Activated gamma-delta T cell (primary cell): ENCODE measurements at places on chromosomes 13 and 19.

DNA sequence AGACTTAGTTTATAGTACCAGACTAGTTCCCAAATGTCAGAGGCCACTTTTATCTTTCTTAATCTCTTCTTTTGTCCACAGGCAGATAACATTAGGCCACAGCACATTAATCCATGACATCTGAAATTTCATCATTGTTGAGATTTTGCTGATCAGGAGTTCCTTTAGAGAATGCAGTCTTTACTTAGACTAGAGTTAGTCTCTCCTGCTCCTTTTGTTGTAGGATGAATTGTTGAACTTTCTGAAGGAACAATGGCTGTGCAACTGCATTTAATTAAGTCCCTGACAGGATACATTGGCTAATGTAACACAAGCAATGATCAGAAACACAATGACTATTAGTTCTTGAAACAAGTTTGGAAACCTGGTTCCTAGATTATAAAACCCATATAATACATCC is 266.3 kb downstream of the PCDH20 start:
- DNase-seq = no peak

DNA sequence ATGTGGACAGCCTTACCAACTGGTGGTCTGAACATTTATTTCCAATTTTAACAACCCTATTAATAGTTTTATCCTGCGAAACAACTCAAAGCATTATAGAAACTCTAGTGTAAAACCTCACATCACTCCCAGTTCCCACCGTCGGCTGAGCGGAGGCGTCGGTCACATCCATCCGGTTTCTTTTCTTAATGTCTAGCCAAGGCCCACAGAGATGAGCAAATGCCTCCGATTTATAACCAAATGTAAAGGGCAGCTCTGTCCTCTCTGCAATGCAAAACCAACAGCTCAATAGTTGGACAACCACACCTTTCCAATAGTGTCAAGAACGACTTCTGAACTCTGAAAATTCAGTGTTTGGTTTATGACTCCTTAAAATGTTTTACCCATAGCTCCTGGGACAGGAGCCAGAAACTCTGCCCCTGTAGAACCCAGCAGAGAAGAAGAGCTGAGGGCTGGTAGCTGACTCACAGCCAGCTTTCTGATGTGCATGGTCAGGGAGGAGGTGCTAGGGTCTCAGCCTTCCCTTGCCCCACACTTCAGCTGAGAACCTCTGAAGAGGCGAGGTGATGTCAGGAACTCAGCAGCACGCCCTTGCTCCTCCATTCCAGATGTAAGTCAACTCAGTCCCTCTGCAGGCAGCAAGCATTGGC is 90.2 kb upstream of the UQCRFS1 start:
- DNase-seq = no peak

- DNase-seq = no peak
Observed at GRCh38 chr13:48578516-48579164, 45.8 kb upstream of the RCBTB2 start.

- no peak for DNase-seq
Observed at GRCh38 chr13:103157434-103158145, 91.4 kb upstream of the SLC10A2 start.

DNA sequence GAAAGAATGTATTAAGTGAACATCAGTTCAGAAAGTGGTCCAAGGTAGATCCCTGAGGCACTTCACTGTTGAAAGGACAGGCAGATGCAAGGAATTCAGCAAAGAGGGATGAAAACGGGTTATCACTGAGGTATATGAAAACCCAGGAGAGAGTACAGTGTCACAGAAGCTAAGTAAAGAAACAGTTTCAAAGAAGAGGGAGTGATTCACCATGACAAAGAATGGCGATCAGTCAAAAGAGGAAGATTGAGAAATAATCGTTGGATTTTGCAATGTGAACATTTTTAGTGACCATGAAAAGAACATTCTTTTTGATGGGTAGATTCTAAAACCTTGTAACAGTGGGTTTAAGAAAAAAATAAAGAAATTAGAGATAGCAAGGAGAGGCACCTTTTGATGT is 99.3 kb downstream of the EPSTI1 start:
- no peak for DNase-seq

DNA sequence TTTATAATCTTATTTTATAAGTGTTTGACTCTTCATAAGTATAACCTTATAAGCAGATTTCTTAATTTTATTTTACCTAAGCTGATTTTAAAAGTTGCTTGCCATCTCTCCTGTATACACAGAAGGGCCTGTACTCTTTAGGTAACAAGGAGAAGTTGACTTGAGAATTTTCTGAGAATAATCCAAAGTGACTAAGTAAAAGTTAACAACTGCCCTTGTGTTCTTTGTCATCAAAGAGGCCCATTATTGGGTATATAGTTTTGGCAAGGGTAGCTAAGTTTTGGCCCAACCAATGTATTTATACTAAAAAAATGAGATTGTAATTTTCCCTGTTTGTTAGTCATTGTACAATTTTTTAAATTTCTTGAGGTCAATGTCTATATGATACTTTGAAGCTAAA is 3.2 kb downstream of the LCP1 start:
- no peak for DNase-seq

DNA sequence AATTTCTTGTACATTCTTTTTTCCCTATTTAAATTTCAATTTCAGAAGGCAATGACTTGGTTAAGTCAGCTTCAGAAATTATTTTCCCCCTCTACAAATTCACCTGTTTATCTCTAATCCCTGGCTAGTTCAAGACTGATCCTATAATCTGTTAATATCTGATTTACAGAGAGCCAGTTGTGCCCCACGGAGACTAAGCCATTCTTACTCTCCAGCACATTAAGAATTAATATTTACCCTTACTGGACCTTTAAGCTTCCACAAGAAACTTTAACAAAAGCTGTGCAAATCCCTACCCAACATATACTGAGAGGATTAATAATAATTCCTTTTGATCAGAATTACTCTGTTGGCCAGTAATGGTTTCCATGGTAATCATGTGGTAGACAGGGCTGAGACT is 786.2 kb downstream of the PCDH9 start:
- DNase-seq = no peak

- no peak for DNase-seq
Observed at GRCh38 chr13:110263888-110264287, 43.1 kb downstream of the COL4A1 start.

- DNase-seq = no peak
Observed at GRCh38 chr19:33558856-33559255, 37.3 kb upstream of the PEPD start.

DNA sequence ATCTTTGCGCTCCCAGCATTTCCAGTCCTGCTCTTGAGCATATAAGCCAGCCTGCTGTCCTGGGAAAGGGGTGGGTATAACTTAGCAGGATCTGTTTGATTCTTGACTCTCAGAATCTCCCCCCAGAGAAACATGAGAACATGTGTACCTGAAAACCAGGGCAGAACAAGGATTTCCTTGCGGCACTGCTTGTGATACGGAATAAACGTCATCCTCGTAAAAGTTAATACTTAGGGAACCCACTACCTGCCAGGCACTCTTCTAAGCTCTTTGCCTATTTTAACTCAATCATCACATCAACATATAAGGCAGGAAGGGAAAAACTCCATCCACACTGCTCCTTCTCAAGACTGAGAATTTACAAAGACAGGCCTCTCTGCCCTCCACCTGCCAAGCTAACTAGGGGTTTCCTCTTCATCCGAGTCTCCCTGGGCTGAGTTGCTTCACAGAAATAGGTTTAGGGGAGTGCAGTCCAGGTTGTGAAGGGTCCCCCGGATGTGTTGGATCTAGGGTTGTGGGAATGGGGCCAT is 1.1 kb downstream of the ZNF653 start:
- no peak for DNase-seq

DNA sequence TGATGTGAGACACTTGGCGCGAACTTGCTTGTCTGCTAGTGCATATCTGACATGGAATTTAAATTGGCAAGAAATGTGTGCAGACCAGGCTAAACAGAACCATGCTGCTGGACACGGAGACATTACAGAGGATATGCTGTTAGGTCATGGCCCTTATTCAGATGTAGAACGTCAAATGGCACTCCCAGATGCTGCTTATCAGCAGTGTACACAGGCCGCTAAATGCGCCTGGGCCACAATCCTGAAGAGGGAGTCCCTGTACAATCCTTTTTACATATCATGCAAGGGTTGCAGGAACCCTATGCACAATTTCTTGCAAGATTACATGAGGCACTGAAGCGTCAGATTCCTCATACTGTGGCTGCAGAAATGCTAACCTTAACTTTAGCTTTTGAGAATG is 9.3 kb downstream of the ZNF350 start:
- no peak for DNase-seq

GRCh38 chr19:3982701-3983541 is 2.3 kb downstream of the EEF2 start:
- no peak for DNase-seq

DNA sequence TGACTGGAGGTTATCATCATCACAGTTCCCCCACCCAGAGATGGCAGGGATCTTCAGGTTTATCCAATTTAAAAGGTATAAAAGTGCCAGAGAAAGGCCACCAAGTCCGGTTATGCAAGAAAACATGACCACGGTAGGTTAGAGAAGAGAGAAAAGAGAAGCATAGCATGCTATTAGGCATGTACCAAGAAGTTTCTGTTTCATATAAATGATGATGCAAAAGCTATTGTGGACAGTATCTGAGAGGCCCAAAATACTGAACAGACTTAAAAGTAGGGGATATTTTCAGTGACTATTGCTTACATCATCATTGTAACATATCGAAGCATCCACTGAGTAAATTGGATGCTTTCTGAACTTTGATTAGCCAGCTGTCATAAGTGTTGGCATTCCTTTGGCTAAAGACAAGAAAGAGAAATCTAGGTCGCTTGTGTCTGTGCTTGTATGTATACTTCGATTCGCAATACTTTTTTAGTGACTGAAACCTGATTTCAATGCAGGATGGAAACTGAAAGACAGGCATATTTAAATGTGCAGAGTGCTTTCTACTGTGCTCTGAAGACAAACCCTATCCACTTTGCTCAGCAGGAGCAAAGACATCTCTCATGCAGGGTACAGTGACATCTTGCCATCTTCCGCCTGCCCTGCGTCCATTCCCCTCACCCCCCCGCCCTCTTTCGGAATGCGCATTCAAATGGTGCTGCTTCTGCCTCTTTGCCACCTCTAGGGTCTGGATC is 180.3 kb downstream of the SHISA2 start:
- DNase-seq = no peak

- DNase-seq = no peak
Observed at GRCh38 chr13:91907398-91907797, 509.0 kb downstream of the GPC5 start.

DNA sequence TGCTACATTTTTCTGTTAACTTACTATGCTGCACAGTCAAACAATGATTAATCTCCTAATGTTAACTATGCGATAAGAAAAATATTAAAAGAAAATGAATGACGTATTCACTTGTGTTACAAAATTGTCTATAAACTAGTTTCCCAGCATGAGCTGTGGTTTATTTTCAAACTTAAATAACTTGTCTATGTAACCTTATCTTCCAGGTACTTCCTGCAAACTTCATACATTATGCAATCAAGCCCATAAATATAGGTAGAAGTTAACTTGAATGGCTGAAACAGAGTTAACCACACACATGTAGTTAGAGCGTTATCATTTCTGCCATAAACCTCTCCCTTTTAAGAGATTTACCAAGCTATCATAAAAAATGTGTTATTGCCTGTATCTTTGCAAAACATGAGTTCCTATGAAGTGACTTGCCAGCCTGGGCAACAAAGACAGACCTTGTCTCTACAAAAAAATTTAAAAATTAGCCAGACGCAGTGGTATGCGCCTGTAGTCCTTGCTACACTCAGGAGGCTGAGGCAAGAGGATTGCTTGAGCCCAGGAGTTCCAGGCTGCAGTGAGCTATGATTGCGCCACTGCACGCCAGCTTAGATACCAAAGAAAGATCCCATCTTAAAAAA is 17.7 kb upstream of the KLF5 start:
- no peak for DNase-seq
